ENCODE measurements at places on chromosomes 7 and 10.

DNA sequence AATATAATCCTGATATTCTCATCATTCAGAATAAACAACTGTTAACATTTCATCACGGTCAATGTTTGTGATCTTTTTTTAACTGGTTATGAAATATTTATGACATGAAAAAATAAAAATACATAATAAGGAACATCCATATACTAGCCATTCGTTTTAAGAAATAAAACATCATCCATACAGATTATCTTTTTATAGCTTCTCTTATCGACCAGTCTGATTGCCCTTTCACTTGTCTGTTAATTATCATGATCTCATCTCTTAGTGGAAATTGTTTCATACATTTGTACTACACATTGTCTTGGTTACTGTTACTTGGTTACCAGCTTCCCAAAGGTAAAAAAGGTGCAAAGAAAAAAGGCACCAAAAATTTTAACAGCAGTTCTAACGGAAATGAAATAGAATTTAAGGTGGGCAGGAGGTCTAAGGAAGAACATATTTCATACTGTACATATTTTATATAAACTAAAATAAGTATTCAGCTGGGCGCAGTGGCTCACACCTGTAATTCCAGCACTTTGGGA lies 8.4 kb downstream of the ARHGAP21 start:
- no peak for DNase-seq

DNA sequence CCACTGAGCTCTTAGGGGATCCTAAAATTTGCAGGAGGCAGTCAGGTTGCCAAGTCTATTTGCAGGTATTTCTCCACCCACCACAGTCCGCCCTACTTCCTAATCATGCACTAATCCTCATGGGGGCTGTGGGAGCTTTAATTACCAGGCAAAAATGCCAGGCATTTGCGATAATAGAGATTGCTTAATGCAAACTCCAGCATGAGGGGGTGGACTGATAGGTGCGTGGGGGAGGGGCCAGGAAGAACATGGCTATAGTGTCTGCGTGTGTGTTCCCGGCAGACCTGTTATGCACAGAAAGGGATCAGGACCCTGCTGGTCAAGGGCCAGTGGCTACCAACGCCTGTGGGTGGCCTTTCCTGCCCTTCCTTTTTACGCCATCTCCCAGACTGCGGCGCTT lies 15.6 kb upstream of the AQP1 start:
- no peak for DNase-seq

GRCh38 chr7:143924851-143925250 lies 10.2 kb upstream of the OR2F2 start:
- DNase-seq: no peak

- no peak for DNase-seq
These were observed 1131.9 kb upstream of the CELF2 start for GRCh38 chr10:9885761-9886160.

DNA sequence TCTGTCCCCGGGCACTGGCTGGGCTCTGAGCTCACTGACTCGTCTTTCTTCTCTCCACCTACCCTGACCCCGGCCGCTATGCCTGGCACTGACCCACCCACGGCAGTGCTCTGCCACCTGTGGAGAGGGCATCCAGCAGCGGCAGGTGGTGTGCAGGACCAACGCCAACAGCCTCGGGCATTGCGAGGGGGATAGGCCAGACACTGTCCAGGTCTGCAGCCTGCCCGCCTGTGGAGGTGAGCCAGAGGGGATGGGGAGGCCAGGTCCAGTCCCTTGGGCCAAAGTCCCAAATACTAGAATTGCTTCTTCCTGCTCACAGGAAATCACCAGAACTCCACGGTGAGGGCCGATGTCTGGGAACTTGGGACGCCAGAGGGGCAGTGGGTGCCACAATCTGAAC lies 27.3 kb downstream of the TBATA start:
- no peak for DNase-seq

DNA sequence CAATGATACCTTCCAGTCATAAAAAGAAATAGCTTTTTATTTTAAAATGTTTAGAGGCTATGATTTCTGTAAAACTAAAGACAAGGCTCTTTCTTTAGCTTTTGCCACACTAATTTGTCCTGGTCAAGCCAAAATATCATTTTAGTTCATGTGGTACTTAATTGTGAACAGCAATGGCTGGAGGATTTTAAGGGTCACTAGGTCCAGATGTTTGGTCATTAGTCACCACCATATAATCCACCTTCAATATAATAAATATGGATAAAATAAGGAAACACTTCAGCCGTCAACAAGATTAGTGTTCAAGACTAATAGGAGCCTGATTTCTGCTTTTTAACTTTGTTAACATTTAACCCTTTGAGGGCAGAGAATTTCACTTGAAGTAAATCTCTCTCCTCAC lies 50.0 kb upstream of the HGF start:
- DNase-seq: no peak

- DNase-seq: peak; percentile 44
These were observed 89.4 kb downstream of the SH3PXD2A start for GRCh38 chr10:103765981-103766380.

- DNase-seq: no peak
These were observed 81.8 kb upstream of the CAV2 start for GRCh38 chr7:116417593-116418345.

GRCh38 chr10:127254276-127254675 lies 57.9 kb upstream of the INSYN2A start:
- DNase-seq: no peak

Measured in B cell (primary cell).